ENCODE measurements at places on chromosomes 11 and 22.

DNA sequence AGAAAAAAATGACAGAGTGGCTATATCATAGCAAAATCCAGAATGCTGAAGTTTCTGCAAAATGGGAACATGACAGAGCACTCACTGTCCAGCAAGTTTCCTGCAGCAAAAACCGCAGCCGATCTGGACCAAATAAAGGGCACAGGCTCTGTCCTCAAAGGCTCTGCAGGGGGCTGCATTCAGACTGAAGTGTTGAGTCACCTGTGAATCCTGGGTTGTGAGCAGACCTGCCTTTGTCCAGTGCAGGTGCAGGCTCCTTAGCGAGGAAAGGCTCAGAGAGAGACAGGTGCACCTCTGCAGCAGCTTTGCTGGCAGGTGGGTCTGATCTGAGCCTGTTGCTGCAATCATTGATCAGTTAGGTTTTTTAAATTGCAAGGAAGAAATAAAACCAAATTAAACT is 29.3 kb upstream of the NFAM1 start:
- DNase-seq: no peak

- DNase-seq: no peak
Observed at GRCh38 chr11:72202571-72202970, 10.6 kb downstream of the FOLR1 start.

- DNase-seq: no peak
Observed at GRCh38 chr11:63494975-63495374, 4.0 kb upstream of the PLAAT5 start.

DNA sequence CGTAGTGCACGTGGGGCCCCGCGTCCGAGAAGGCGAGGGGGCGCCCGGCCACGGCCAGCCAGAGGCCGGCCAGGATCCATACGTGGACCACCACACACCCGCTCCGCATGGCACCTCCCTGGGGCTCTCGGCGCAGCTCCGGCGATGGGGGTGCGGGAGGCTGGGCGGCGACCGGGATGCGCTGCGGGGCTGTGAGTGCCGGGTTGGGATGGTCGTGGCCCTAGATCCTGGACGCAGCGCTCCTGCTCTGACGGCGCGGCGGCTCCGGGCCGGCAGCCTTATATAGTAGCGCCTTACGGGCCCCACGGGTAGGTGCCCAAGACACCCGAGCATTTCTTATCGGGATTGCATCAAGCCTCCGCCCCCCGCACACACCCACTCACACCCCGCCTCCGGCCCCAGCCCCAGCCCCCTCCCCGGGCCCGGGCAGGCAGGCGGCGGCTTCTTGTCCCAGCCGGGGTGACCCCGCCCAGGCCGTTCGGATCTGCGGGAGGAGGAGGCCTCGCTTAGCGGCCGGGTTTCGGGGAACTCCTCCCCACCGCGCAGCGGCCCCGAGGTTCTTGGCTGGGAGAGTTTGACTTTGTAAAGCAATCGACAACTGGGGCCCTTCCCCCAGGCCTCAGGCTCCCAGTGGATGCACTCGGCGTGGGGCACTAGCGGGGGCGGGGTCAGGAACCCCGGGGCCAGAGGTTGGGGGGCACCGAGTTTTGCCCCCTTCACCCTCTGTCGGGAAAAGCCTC is at the start of gene FGF19:
FGF19 (minus strand) TSS at position 255 of the 740 bp plus-strand sequence; CDS start at position 109, 146 bp downstream.
- no peak for DNase-seq

GRCh38 chr11:55658608-55659007 is 3.4 kb upstream of the OR4C6 start:
- no peak for DNase-seq

DNA sequence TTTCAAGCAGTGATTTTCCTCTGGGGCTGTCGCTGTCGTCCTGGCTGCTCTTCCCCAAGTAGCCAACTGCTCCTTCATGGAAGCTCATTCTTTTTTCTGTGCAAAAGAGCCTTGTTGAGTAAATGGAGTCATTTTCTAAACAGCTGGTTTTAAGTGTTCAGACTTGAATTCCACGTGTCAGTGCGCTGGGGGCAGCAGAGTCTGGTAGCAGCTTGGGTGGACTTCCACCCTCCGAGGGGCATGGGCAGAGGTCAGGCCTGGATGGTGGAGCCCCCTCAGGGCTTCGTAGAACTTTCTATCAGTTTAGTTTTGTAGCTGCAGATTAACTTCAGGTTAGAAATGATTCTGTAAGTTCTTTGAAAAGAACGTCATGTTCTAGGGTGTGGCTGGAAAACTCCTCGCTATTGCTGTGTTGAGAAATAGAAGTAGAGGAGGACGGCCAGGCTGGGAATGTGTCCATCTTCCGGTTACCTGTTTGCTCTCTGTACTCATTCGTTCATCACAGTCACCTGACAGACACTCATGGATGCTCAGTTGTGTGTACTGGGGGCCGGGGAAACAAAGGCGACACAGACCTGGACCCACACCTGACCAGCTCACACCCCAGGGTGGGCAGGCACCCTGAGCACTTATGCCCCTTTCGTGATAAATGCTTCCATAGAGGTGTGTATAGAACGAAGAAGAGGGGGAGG is 270.7 kb downstream of the TBC1D22A start:
- DNase-seq: no peak

DNA sequence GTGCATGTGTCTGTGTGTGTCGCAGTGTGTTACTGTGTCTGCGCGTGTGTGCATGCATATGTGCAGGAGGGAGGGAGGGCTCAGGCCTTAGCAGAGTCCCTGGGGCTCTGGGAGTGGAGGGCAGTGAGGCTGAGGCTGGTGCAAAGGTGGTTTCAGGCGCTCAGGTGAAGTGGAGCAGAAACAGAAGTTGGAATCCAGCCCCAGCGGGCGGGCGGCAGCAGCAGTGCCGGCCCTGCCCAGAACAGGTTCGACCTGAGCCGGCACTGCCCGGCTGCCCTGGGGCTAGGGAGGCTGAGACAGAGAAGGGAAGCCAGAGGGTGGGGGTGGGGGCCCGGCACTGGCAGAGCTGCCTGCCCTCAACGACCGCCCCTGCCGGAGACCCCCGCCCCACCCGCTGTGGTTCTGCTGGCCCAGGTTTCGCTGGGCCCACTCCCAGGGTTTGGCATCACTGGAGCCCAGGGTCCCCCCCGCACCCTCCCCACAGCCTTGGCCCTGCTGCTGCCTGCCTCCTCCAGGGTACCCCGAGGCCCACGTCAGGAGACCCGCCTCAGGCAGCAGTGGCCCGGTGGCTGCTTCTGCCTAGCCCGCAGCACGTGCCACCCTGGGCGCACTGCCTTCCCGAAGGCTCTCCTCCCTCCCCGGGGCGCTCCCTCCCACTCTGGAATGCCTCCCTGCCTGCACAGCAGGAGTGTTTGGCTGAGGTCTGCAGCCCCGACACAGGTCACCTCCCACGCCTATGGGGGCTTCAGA is 13.3 kb downstream of the ASCL2 start:
- DNase-seq: no peak

DNA sequence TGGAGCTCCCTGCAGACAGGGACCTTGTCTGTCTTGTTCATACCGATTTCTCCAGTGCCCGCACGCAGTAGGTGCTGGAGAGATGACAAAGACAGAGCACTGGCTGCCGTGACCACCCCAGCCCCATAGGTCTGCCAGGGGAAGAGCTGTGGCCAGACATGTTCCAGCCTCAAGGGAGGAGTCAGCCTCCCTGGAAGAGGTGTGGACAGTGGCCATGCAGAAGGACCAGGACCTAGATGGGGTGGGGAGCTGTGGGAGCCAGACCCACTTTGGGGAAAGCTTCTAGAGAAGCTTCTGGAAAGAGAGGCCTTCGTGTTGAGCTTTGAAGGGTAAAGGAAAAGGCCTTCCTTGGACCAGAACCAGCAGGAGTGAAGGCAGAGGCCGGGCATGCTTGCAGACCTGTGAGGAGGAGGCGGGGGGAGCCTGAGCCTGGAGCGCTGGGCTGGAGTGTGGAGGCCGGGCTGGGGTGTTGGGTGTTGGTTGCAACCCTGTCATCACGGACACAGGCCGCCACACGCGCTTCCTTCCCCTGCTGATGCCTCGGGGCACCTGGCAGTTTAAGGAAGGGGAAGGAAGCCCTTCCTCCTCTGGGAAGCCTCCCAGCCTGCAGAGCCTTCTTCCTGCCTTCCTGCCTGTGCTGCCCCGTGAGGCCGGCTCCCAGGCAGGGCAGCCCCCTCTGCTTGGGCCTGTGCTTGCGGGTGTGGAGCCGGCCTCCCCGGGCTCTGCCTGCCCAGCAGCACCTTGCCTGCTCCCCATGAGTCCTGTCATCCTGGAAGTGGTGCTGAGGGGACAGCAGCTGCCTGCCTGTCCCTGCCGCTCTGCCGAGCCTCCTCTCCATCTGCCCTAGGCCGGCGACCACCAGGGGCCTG is 12.3 kb downstream of the RELT start:
- no peak for DNase-seq

GRCh38 chr11:92413757-92414513 is 189.3 kb downstream of the FAT3 start:
- no peak for DNase-seq

DNA sequence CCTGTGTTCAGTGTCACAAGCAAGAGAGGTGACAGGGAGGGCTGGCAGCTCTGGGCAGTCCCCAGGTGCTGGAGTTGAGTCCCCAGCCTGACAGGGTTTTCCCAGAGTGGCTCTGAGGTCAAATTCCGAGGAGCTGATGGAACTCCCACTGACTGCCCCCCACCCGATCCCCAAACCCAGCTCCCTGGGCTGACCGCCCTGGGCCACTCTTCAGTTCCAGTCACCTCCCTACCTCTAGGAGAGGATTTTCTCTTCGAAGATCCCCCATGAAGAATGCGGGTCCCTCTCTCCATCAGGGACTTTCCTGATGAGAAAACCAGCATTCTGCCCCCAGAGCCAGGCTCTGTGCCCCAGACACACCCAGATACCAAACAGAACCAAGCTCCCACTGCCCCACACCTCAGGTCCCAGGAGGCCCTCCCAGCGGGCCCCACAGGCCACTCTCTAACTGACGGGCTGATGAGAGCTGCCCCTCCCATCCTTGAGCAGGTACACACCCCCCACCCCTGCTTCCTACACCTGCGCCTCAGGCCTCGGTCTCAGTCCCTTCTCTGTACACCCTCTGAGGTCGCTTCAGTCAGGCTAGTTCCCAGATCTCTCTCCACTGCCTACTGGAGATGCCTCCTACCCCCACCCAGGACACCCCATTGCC is 12.1 kb upstream of the RAC2 start:
- no peak for DNase-seq

- DNase-seq: no peak
Observed at GRCh38 chr11:97614606-97615005, 1224.8 kb downstream of the JRKL start.

DNA sequence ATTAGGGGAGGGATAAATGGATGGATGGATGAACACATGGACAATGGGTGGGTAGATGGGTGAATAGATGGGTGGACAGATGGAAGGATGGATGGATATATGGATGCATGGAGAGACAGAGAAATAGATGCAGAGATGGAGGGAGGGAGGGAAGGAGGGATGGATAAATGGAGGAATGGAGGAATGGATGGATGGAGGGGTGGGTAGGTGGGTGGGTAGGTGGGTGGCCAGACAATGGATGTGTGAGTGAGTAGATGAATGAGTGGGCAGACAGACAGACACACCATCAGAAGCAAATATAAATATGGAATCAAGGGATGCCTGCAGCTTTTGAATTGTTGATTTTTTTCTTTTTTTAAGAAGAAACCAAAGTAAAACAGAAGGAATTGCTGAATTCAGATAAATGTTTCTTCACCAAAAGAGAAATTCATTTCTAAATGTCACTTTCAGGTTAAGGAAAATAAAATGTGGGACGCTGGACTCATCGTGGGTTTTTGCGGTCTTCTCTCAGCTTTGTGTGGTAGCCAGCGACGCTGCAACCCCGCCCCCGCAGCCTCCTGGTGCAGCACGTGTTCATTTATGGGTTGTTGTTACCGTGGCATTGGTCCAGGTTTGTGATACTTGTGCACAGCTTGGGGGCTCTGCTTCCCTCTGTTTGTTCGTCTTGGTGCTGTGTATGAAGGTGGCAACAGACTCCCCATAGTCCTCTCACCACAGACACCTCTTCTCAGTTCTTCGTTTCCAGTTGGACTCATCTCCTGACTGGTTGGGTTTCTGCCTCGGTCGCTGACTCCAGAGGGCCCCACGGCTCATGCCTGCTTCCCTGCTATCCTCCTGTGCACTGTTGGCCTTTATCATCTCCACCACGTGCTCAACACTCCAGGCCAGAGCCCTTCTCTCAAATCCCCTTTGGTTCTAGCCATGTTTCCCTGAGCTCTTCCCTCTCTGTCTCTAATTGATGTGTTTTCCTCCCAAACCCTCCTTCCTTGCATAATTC is 76.4 kb downstream of the CDKN1C start:
- DNase-seq: no peak

GRCh38 chr22:44012591-44012990 is 11.5 kb upstream of the PARVB start:
- DNase-seq: no peak

DNA sequence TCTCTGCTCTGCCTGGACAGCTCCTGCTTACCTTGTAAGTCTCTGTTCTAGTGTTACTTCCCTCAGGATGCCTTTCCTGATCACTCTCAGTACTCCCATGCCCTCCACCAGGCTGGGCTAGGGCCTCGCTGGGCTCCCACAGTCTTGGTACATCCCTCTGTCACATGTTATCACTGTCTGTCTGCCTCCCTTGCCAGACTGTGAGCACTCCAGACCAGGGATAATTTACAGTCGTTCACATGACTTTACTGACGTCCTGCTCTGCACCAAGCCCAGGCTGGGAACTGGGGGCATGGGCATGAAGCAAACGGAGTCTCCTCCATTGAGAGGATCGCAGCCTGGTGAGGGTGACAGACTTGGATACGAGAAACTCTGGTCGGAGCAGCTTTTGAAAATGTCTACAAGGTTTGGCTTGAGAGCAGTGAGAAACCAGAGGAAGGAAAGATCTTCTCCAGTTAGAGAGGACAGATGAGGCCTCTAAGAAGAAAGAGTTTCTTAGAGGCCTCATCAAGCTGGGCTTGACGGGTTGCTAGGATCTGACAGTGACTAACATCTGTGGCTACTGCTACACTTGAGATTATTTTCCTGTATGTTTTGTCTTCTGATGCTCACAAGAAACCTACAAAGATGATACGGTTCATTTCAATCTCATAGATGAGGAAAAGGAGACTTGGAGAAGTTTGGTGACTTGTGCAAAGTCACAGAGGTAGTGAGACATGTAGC is 12.5 kb downstream of the USP35 start:
- DNase-seq: no peak

DNA sequence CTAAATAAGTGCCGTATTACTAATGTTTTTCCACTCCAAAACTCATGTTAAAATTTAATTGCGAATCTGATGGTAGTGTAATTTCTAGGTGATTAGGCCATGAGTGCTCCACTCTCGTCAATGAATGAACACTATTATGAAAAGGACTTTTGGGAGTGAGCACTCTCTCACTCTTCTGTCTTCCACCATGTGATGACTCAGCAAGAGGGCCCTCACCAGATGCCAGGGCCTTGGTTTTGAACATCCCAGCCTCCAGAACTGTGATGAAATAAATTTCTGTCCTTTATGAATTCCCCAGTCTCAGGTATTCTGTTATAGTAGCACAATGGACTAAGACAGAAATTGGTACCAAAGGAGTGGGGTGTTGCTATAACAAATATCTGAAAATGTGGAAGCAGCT is 8.1 kb downstream of the JRKL start:
- no peak for DNase-seq

GRCh38 chr11:67310246-67311050 is 7.1 kb downstream of the SSH3 start:
- DNase-seq: no peak

DNA sequence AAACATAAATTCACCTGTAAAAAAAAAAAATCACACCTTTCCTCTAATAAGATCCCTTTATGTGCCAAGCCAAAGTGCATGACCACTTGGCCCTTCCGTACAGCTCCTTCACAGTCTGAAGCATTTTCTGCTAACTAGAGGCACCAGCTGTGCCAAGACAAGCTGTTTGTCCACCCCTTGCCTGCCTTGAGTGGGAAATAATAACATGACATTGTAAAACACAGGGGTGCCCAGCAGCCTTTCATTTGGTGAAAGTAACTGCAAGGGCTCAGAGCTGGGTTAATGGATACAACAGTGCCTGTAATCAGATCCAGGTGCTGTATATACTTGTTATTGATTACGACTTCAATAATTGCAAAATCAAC is 59.2 kb downstream of the DDIAS start:
- no peak for DNase-seq

Measured in brain pericyte (primary cell).